NCI-H2081 treated with DMSO at 0.1 percent for 48 hours (cell line): ENCODE measurements at places on chromosomes 2 and 18.

GRCh38 chr2:9760902-9761228 lies 82.4 kb upstream of the TAF1B start:
- DNase-seq: no peak

DNA sequence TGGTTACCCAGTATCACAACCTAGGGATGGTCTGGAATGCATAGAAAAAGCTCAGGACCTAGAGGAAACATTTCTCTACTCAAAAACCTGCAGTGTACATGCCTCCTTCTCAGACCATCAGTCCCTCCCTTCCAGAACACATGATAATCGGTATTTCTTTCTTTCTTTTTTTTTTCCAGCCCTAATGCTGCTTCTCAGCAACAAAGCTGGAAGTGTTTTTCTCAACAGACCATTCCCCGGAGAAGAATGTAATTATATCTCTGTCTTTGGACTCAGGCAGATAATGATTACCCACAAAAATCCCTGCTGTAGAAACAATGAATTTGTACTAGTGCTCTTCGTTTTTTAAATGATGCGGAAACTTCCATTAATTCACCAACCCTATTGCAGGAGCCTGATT lies 44.1 kb upstream of the NDUFV2 start:
- DNase-seq: no peak

DNA sequence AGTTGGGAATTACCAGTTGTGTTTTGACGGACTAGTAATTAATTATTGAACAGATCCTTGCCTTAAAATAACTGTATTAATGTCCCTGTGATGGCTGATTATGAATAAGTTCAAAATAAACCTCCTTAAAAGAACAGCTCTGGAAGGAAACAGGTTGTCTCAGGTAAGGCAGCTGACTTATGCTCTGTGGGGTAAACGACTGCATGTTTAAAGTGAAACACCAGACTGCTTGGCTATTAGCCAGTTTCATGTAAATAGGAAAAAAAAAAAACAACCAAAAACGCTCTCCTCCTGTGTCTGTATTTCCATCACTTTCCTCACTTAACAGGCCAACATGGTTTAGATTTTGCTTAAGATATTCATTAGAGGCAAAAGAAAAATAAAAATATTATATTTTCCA lies 243.6 kb downstream of the TMEM182 start:
- no peak for DNase-seq

- no peak for DNase-seq
These were observed 1318.5 kb upstream of the CELF4 start for GRCh38 chr18:38884050-38884449.

- DNase-seq: no peak
These were observed 96.4 kb downstream of the KYNU start for GRCh38 chr2:142973822-142974207.

- DNase-seq: no peak
These were observed 19.1 kb upstream of the TXNDC2 start for GRCh38 chr18:9866627-9867026.

DNA sequence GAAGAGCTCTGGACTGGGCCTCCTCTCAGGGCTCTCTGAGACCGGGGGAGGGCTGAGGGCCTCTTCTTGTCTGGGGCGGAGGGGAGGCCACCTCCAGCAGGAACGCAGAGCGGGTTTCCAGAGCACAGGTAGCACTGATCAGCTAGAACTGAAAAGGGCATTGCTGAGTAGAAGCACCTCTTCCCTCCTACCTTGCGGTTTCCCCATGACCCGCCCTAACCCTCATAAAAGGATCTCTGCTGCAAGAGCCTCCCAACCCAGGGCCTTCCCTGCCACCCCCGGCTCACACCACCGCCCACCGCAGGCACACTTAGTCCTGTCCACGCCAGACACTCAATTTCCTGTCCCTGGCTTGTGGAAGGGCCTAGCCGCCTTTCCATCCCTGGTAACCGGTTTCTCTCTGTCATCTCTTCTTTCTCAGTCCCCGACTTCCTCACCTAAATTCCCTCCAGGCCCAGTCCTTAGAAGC lies 966 bp downstream of the ADCY3 start:
- DNase-seq: no peak

GRCh38 chr2:29806461-29806860 lies 114.9 kb downstream of the ALK start:
- no peak for DNase-seq

DNA sequence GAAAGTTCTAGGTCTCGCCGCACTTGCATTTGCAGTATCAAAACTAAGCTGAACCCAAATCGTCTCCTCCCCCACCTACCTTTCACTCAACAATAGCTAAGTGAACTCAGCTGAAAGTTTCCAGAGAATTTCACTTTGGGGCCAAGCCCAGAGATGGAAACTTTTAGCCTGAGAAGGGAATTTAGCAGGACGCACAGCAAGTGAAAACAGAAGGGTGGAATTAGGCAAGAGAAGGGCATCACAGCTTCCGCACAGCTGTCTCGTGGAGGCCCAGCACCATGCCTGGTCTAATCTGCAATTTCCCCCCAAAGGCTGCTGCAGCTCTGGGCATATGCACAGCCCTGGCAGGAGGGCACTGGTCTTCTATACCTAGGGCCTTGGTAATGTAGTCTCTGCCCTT lies 262.0 kb downstream of the TNS1 start:
- no peak for DNase-seq

GRCh38 chr2:100823665-100824438 lies 3.9 kb downstream of the NPAS2 start:
- DNase-seq: no peak

DNA sequence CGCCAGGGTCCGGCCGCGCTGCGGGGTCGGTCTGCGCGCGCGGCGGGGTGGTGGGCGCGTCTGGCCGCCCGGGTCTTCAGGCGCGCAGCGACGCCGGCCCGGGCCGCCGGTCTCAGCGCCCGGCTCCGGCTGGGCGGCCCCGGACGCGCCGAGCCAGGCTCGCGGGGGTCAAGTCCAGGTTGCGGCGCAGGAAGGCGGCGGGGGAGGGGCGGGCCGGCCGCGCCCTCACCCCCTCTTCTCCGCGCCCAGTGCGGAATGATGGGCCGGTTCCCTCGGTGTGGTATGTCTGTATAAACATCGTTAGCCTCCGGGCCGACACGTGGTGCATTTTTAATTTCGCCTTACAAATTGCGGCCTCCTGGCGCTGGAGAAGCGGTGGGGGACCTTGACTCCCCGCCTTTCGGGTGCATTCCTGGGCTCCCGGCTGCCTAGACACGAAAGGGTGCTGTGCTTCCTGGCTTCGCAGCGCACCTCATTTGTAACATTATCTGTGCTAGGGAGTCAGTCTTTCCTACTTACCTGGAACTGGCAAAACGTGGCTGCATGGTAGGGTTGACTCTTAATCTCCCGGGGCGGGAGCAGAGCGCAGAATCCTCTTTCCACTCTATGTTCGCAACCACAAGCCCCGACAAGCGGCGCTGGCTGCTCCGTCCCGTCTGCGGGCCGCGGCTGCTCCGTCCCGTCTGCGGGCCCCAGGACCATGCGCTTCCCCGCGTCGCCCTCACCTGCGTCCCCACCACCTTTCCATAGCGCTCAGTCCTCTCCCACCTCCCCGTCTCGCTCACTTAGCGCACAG lies 69.0 kb downstream of the CTAGE1 start:
- no peak for DNase-seq

GRCh38 chr2:54772531-54772930 lies 49.1 kb downstream of the EML6 start:
- no peak for DNase-seq

GRCh38 chr2:218270721-218271486 lies 585 bp downstream of the PNKD start:
- DNase-seq: no peak
